ENCODE measurements at places on chromosomes 1 and 21.

DNA sequence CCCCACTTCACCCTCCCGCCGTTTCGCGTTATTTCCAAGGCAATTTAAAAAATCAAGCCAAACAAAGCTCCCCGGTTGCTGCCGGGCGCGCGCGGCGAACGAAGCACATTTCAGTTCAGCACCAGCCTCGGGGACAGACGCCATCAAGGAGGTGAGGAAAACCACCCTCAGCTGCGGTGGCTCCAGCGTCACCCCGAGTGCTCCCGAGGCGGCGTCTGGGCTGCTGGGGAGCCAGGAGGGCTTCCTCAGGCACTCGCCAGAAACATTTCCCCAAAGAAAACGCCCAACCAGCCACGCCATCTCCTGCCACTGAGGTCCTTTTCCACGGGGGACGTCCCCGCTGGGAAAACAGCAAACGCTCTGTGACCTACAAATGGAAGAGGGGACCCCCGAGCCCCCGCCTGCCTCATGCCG lies 623 bp downstream of the GNG4 start:
- peak; percentile 24 for DNase-seq

GRCh38 chr1:159911326-159912070 lies 11.5 kb upstream of the CFAP45 start:
- no peak for DNase-seq

DNA sequence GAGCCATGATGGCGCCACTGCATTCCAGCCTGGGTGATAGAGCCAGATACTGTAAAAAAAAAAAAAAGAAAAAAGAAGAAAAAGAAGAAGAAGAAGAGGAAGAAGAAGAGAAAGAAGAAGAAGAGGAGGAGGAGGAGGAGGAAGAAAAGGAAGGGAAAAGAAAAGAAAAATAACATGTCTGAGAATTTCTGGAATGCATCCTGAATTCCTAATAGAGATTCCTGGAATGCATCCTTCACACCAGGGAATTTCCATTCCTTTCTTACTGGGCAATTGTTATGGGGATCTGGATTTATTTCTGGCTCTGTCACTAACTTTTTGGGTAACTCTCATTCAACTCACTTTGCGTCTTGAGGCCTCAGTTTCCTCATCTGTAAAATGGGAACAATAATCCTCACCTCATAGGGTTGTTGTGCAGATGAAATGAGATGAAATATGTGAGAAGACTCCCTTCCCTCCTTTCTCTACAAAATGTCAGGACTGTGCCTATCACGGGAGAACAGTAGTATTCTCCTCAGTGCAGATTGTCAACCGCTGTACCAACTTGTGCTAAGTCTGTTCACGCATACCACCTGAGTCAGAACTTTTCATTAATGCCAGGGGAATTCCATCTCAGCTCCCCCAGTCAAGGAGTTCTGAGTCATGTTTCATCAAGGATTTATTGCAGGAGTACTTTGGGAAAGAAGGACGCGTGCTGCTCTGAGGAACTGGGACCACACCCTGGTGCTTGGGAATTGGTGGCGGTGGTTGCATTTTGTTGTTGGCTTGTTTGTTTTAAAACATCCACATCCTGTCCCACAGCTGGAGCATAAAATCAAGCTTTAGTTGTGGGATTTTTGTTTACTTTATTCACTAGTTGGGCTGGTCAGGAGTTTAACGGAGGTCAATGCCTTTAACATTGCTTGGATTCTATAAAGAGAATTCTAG lies 42.4 kb upstream of the ROR1 start:
- no peak for DNase-seq

DNA sequence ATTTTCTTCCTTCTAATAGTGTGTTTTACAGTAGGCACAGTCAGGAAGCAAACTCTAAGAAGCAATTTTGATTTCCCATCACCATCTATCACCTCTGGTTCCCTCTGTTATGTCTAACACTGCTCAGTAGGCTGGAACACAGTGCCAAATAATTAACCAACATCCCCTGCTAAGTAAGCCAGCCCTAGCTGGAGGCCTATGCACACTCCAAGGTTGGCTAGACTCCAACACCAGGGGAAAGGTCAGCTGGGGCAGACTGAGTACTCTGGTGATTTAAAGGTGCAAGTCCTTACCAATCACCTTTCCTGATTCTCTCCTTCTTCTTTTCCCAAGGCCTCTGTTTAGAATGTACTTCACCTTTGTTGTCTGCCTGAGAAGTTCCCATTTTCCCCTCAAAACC lies 46.5 kb upstream of the BEND5 start:
- no peak for DNase-seq

- DNase-seq: no peak
These were observed 209.2 kb upstream of the GRIK3 start for GRCh38 chr1:37243368-37244082.

DNA sequence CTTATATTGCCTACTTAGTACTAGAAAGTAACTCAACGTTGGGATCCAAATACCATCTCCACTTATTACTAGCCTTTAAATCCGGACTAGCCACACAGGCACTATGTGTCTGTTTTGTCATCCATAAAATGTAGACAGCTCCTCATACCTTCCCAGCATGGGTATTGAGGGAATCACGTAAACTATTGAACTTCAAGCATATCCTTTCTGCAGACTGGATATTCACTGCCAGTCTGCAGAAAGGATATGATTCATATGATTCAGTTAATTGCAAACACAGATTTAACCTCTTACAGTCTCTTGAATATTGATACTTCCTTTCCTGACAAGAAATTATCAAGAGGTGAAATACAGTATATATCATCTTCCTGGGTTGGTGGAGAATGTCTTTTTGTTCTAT lies 186.0 kb downstream of the LEPR start:
- DNase-seq: no peak

DNA sequence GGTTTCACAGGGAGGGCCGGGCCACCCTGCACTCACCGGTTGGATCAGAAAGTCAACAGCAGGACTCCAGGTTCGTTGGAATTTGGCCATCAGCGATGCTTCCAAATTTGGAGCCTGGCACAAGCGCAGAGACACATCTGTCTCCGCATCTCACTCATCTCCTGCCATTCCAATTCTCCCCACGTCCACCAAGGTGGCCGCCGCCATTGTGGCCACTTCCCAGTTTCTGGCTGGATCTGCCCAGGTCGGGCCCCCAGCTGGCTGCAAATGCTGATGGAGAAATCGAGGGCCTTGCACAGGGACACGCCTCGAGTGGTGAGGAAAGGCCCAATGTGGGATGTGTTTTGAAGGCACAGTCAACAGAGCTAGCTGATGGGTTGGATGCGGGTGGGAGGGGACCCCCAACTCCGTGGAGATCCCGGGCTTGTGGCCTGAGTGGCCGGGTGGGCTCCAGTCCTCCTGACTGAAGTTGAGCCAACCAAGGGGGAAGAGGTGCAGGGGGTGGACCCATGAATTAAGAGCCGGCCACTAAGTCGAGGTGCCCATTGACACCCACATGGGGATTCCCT lies 102.7 kb downstream of the CRYAA start:
- no peak for DNase-seq

GRCh38 chr1:220124542-220124941 lies 30.6 kb downstream of the IARS2 start:
- no peak for DNase-seq

GRCh38 chr1:11881749-11882441 lies 23.1 kb upstream of the NPPB start:
- DNase-seq: no peak

- no peak for DNase-seq
These were observed at the start of gene OR6Y1 for GRCh38 chr1:158554352-158554751. Gene OR6Y1, minus strand, starts transcription at chr1:158554405. Its CDS starts 6,300 bp downstream, at chr1:158548105.

GRCh38 chr1:212922016-212922415 lies 28.3 kb upstream of the VASH2 start:
- no peak for DNase-seq

DNA sequence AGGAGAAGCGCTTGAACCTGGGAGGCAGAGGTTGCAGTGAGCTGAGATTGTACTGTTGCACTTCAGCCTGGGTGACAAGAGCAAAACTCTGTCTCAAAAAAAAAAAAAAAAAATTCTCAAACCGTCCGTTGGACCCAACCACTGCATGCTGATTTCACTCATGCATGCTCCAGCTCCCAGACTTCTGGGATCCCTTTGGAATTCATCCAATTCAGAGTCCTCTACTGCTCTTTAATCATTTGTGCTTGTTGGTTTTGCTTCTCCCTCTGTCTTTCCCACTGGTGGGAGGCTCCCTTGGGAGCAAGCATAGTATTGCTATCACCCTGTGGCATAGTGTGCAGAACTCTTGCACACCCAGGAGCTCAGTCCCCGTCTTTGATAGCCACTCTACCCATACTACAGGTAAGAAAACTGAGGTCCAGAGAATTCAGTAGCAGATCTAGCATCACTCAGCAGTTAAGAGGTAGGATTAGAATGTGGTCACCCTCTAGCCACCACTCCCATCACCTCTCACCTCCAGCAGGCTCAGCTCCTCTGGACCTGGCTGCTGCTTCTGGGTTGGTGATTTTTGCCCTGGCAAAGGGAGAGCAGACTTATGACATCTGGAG lies 3.1 kb upstream of the LMNA start:
- no peak for DNase-seq

DNA sequence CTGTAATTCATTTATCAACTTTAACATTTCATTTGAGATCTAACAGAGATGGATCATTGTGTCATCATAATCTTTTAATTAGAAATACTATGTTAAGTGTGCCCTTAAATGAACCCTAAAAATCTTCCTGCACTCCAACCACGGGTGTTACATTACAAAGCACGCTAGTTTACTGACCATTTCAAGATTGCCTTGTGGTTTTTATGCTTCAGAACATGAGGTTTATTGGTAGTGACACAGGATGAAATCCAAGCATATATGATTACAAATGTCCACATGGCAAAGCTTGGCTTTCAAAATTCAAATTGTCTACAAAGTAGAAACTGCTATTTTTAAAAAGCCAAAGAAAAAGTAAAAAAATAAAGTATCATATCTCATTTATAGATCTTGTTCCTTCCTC lies 190.4 kb upstream of the USP25 start:
- no peak for DNase-seq

DNA sequence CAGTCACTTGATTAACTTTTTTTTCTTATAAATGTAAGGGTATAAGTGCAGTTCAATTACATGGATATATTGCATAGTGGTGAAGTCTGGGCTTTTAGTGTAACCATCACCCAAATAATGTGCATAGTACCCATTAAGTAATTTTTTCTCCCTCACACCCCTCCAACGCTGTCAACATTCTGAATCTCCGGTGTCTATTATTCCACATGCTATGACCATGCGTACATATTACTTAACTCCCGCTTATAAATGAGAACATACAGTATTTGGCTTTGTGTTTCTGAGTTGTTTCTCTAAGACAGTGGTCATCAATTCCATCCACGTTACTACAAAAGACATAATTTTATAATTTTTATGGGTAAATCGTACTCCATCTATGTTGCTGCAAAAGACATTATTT lies 1191.1 kb downstream of the NCAM2 start:
- no peak for DNase-seq

DNA sequence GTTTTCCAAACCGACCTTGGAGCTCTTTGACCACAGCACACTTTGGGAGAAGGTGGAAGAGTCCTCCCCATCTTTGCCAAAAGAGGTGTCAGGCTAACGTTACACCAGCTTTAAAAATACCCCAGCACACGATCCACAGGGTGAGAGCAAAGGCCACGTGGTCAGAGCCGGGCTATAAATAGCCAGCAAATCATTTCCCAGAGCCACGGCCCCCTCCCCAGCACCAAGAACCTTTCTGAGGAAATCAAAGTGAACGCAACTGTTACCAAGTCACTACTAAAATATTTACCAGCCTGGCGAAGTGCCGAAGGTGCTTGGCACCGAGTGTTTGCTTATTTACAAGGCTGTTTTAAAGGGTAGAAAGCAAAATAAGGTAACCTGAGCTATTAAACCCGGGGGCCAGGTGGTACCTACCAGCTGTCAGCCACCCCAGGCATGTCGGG lies 72.4 kb downstream of the CASZ1 start:
- no peak for DNase-seq

- no peak for DNase-seq
These were observed 3.1 kb downstream of the TACSTD2 start for GRCh38 chr1:58573705-58574591.

DNA sequence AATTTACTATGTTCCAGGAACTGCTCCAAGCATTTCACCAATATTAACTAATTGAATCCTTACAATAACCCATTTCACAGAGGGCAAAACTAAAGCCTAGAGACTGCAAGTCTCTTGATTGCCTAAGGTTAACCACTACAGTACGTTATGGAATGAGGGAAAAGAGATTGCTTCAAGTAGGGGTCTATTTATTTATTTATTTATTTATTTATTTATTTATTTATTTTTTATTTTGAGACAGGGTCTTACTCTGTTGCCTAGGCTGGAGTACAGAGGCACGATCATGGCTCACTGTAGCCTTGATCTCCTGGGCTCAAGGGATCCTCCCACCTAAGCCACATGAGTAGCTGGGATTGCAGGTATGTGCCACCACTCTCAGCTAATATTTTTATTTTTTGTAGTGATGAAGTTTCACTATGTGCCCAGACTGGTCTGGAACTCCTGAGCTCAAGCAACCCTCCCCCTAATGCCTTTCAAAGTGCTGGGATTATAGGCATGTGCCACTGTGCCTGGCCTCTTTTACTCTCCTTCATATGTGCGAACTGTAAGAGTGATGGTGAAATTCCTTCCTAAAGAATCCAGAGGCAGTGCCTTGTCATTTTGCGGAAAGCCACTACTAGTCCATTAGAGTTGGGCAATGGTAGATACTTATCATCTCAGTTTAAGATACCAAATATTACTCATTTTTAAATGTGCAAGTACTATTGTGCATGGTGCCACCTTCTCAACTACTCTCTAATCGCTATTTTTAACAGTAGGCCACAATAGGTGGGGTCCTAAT lies 65.7 kb upstream of the CYP2J2 start:
- DNase-seq: no peak

DNA sequence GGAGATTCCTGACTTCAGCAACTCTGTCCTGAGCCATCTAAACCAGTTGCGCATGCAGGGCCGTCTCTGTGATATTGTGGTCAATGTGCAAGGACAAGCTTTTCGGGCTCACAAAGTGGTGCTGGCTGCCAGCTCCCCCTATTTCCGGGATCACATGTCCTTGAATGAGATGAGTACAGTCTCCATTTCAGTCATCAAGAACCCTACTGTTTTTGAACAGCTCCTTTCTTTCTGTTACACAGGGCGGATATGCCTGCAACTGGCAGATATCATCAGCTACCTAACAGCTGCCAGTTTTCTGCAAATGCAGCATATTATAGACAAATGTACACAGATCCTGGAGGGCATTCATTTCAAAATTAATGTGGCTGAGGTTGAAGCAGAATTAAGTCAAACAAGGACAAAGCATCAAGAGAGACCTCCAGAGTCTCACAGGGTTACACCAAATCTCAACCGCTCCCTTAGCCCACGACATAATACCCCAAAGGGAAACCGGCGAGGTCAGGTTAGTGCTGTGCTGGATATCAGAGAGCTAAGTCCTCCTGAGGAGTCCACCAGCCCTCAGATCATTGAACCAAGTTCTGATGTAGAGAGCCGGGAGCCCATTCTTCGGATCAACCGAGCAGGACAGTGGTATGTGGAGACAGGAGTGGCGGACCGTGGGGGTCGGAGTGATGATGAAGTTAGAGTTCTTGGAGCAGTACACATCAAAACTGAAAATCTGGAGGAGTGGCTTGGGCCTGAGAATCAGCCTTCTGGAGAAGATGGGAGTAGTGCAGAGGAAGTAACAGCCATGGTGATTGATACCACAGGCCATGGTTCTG lies 2.3 kb downstream of the ZBTB37 start:
- DNase-seq: no peak

All from activated T-cell treated with anti-CD3 and anti-CD28 coated beads for 4 hours (primary cell).